A549 (cell line): ENCODE measurements at places on chromosomes 12 and 14.

DNA sequence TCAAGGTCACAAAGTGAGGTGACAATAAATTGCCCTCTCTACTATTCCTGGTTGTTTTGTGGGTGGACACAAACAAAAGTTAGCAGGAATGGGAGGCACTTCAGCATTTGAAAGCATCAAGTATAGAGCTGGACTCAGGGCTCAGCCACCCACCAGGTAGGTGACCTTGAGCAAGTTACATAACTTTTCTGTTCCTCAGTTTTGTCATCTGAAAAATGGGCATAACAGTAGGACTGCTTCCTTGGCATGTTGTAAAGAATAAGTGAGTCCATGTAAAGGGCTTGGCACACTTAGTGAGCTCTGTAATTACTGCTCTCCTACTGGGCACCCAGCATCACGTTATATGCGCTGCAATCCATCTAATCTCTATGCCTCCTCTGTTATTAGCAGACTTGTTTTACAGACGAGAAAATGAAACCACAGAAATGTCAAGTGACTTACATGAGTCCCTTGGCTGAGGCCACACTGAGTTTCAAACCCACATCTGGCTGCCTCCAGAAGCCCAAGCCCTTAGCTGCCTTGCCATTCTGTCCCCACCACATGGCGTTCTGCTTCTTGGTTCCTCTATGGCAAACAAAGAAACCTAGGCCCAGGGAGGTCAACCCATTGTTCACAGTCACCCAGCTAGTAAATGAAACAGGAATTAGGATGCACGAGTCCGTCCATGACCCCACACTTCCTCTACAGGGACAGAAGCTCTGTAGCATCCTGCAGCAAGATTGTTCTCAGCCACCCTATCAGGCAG is 63.2 kb upstream of the SLC24A4 start:
- no peak for DNase-seq

- no peak for DNase-seq
These were observed 23.8 kb upstream of the DHRS2 start for GRCh38 chr14:23612354-23612732.

DNA sequence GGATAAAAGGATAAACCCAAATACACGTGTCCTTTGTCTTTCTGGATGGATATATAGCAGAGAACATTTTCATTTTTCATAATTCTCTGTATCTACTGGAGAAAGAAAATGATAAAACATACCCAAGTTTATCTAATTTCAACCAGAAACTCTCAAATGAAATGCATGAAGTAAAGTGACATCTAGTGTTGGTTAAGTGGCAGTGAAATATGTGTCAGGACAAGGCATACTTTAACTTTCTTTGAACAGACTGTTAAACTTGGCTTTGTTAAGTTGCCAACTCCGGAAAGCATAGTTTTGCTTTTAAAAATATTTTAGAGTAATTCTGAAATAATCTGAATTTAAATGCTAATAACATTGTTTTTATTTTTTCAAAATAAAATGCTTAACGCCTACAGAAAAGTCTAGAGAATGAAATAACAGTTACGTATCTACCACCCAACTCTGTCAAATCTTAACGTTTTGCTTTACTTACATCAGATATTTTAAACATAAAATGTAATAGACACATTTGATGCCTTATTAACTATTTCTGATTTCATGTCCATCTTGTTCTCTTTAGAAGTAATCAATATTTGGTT is 25.2 kb upstream of the NTN4 start:
- DNase-seq, result peak; percentile 65

DNA sequence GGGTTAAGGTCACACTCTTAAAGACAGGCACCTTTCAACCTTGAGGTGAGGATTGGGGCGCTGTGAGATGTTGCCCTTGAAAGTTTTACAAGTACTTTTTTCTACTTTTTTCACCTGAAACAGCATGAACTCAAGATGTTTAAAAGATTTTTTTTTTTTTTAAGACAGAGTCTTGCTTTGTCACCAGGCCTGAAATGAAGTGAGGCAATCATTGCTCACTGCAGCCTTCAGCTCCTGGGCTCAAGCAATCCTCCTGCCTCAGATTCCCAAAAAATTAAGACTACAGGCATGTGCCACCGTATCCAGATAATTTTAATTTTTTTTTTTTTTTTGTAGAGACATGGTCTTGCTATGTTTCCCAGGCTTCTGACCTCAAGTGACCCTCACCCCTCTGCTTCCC is 243.9 kb downstream of the DIO2 start:
- no peak for DNase-seq

DNA sequence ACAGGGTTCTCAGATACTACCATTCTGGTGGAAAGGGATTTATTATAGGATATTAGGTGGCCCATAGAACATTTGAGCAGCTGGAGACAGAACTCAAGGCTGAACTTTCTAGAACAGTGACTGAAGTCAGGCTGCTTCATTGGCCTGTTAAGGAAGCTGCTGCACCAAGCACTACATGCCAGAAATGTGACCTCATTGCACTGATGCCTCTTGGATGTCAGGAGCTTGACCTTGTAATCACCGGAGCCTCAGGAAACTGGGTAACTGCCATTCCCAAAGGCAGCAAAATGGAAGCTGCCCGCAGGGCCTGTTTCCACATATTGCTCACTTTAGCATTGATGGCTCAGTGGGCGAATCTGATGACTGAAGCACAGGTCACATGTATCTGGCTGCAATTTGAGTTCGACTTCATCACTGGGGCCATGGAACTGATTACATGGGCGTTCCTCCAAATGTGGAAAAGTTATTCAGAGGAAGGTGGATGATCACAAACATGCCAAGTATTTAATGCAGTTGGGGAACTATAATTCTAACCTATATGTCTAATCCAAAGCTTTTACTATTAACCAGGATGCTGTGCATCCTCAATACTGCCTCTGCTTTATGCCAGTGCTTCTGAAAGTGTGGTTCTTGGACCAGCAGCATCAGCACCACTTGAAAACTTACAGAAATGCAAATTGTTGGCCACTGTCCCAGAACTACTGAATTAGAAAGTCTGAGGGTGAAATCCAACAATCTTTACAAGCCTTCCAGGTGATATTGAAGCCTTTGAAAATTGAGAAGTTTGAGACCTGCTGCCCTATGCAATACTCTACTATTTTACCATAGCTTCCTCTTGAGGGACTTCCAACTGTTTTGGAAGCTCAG is 337.2 kb upstream of the NAV3 start:
- DNase-seq, result no peak

DNA sequence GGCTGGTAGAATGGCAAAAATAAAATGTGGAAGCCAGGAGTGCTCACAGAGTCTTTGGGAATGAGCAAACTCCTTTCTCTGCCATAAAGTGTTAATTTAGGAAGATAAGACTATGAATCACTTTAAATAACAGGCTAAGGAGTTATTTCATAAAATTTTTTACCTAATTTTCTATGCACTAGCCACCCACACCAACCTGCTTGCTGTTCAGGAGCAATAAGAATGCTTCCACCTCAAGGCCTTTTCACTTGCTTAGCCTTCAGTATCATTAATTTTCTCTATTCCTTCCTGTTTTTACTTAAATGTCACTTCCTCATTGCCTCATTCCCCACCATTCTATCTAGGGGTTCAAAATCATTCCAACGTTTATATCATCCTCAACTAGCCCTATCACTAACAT is 326.8 kb downstream of the CCER1 start:
- no peak for DNase-seq

DNA sequence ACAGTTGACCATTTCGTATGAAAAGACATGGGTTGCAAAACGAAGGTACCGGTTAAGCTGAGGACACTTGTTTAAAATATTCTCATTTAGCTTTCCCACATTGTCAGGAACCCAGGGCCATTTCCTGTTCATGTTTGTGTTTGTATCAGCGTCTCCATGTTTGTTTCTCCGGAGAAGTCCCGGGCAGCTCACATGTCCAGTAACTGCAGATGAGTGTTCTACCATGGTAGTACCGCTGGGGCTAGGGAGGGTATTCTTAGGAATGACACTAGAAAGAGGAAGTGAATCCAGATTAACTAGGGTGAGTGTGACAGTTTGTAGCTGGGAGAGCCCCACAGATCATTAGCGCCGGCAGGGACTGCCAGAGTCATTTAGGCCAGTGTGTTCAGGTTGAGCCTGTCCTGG is 50.0 kb upstream of the EVL start:
- no peak for DNase-seq

DNA sequence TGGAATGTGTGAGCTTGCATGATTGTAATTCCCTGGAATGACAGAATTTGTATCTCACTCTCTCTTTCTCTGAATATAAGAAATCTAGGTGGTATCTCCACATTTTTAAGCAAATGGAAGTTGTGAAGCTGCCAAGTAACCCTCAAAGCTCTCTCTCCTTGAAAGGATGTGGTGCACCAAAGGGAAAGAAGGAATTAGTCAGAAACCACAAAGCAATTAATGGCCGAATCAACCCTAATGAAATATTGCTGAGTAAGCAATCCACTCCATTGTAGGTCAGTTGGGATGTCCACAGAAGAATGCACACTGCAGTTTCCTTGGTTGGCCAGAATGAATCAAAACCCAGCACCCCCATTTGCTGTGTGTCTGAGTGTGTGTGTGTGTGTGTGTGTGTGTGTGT is 153.5 kb downstream of the KCNA5 start:
- no peak for DNase-seq

DNA sequence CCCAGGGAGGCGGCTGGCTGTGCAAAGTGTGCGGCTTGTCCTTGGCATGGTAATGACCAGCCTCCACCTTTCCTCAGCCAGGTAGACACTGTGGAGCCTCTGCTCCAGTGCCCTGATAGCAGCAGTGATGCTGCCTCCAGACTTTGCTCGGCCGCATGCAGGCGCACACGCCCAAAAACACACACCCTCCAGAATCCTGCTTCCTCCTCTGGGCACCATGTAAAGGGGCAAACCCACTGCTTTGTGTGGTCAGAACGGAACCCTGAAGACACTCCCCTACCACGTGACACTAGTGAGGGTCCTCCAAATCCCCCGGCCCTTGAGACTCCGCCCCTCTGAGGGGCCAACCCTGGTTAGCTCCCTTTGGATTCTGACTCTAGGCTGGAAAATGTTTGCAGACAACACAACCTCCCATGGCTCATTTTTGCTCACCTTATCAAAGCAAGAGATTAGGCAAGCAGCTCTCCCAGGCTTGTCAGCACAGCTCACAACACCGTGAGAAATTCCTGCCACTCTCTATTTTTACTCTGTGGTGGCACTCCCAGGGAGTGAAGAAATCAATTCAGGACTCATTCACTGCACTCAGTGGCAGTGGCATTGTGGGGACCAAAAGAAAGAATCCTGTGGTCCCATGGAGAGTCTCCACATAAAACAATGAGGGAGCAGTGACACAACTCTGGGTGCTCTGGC is 4.5 kb downstream of the KRT77 start:
- no peak for DNase-seq

GRCh38 chr12:94725375-94726168 is 75.2 kb upstream of the TMCC3 start:
- peak; percentile 66 for DNase-seq

DNA sequence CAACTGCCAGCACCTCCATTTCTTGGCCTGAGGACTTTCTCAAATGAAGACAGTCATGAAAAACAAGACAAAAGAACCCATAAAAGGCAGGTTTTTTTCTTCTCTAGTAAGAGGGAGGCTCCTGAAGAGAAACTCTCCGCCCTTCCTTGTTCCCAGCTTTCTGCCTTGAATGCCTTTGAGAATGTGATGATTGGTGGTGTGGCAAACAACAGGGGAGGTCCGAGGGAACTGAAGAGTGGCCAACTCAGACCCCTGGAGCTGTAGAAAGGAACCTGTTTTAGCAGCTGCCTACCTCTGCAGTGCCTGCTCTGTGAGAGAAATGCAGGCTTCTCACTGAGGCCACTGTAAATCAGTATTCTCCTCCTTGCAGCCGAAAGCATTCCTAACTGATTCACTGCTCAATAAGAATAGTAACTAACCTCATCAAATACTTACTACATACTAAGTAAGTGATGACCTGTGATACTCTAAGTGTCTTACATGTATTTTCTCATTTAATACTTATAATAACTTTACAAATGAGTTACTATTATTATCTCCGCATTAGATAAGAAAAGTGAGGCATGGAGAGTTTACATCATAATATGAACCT is 16.7 kb upstream of the ERC1 start:
- no peak for DNase-seq

GRCh38 chr14:23530375-23531055 is 21.1 kb downstream of the ZFHX2 start:
- no peak for DNase-seq

DNA sequence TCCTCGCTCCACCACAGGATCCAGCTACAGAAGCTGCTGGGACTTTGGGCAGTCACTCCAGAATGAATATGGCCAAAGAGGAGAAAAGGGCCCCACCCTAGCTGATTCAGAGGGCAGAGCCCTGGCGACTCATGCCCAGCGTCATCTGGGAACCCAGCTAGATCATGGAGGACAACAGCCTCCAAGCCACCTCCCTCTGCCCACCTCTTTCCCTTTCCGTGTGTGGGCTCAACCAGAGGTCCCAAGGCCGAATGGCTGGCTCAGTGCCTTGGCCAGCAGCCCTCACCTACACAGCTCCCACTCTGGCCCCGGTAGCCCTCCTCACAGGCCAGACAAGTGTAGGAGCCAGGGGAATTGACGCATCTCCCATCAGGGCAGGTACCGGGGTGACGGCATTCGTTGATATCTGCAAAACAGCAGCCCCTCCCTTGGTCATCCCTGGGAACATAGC is 17.4 kb downstream of the ISCA2 start:
- DNase-seq, result peak; percentile 43

DNA sequence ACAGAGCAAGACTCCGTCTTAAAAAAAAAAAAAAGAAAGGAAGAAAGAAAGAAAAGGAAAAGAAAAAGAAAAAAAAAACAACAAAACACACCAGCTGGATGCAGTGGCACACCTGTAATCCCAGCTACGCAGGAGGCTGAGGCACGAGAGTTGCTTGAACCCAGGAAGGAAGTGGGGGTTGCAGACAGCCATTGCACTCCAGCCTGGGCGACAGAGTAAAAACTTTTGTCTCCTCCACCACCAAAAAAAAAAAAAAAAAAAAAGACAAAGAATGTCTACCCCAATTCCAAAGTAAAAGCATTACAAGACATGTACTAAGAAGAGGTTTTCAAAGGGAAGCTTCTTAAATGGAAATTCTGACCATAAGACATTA is 53.4 kb downstream of the HNRNPC start:
- no peak for DNase-seq

DNA sequence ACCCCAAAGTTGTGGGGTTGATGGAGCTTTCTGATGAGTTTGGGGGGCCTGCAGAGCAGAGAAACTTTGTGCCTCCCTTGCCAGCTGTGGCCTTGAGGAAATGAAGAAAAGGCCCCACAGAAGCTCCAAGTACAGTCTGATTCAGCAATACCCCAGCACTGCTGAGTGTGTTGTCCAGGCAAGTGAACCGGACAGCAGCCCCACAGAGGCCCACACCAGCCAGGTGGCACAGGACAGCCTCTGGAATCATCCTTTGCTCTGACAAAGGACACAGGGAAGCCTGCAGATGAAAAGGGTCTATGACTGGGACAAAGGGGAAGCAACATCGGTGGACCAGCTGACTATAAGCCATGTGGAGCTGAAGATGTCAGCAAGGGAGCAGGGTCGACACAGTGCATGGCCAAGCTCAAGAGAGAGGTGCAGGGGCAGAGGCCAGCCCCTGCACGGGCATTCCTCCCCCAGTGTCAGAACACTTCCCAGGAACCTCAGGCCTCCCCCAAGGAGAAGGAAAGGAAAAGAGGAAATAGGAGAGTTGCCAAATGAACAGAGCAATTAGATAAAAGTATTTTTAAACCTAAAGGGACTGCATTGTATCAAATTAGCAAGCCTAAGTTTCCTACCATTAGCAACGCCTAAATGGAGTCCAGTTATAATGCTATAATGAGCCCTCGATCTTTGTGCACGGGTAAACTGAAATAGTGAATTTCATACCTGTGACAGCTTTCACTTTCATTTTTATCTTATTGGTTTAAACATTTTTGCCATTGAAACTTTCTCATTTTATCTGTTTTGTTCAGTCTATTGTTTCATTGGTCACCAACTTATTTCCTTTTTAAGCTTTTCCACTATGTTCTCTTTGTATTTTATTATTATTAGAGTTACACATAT is 46.3 kb upstream of the PTGDR start:
- DNase-seq, result no peak
